ENCODE measurements at places on chromosomes 16 and 17. TPM values are rescaled to one million over a fixed set of nuclear protein-coding genes. Genes with fewer than 3 reads are reported as not detected.

TMEM92 gene
- 22.1 TPM for total RNA-seq

DERL2 gene
- 113 TPM for total RNA-seq

GJD3 gene
- 1.6 TPM for total RNA-seq

FBXL16 gene
- total RNA-seq: 3.5 TPM

DBNDD1 gene
- total RNA-seq: 61.3 TPM

SECTM1 gene
- total RNA-seq: 1.4 TPM

KRTAP4-5 gene
- total RNA-seq: not detected

NPTX1 gene
- total RNA-seq: 202 TPM

NHERF2 gene
- total RNA-seq: 64.5 TPM

PRR15L gene
- 1.6 TPM for total RNA-seq

All from A549 treated with ZK216348 at 1 μM for 4 hours (cell line).